T-helper 22 cell (primary cell): ENCODE measurements at places on chromosomes 12 and 14.

- no peak for DNase-seq
Observed at GRCh38 chr14:34966413-34966812, 16.4 kb upstream of the SRP54 start.

GRCh38 chr12:47982770-47983169, 19.4 kb downstream of the TMEM106C start:
- no peak for DNase-seq

- no peak for DNase-seq
Observed at GRCh38 chr12:116734156-116734768, 3.6 kb downstream of the SPRING1 start.

- DNase-seq = no peak
Observed at GRCh38 chr14:26820138-26820537, 222.3 kb upstream of the NOVA1 start.

- no peak for DNase-seq
Observed at GRCh38 chr12:19236656-19237055, 107.1 kb downstream of the PLEKHA5 start.

GRCh38 chr14:103384450-103385151, 614 bp upstream of the MARK3 start:
- no peak for DNase-seq

DNA sequence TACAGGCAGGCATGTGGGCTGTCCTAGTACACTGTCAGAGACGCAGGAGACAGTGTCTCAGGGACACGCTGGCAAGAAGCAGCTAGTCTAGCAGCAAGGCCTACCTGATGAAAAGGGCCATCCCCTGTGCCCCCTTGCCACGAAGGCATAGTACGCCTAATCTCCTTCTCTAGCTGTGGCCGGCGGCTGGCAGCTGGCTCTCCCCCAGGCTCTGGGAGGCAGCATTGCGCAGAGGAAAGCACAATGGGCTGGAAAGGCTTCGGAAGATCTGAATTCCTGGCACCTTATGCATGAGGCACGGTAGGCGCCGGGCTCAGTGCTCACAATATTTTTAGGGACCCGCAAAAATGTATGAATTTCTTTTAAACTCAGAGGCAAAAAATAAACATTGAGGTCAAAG, 16.0 kb upstream of the PLEKHH1 start:
- no peak for DNase-seq
